ENCODE measurements at places on chromosomes 2 and 18.

DNA sequence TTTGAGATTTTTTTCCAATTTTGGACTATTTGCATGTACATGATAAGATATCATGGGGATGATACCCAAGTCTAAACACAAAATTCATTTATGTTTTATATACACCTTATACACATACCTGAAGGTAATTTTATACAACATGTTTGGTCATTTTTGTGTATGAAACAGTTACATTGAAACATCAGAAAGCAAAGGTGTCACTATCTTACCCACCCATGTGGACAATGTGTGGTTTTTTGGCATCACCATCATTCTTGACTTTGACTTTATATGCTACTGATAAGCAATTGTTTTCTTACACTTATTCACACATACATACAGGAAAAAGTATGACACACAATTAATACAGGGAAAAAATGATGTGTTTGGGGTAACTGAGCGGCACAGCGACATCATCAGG lies 51.0 kb upstream of the ACVR1 start:
- no peak for DNase-seq

- DNase-seq: peak; percentile 39
Observed at GRCh38 chr2:121038891-121039616, 245.9 kb downstream of the TFCP2L1 start.

GRCh38 chr2:169721016-169721415 lies 12.6 kb upstream of the KLHL23 start:
- DNase-seq: no peak

GRCh38 chr2:206920951-206921350 lies 18.4 kb upstream of the CPO start:
- no peak for DNase-seq

DNA sequence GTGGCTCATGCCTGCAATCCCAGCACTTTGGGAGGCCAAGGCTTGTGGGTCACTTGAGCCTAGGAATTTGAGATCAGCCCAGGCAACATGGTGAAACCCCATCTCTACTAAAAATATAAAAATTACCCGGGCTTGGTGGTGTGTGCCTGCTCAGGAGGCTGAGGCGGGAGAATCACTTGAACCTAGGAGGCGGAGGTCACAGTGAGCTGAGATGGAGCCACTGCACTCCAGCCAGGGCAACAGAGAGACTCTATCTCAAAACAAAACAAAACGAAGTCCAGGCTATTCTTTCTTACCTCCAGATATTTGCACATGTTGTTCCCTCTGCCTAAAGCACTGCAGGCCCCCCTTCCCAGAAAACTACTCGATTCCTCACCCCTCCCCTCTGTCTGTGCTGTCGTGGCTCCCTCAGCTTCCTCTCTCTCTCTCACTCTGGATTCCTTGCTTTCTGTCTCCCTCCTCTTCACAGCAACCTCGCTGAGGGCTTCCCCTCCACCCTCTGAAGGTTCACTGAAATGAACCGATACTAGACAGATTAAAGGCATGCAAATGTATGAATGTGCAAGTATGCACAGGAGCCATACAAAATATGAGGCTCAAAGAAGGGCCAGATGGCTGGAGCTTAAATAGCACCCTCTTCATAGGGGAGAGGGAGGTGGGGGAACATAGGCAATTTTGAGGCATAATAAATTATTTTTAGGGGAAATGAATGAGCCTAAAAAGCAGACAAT lies 18.5 kb downstream of the TMEM177 start:
- DNase-seq: no peak

DNA sequence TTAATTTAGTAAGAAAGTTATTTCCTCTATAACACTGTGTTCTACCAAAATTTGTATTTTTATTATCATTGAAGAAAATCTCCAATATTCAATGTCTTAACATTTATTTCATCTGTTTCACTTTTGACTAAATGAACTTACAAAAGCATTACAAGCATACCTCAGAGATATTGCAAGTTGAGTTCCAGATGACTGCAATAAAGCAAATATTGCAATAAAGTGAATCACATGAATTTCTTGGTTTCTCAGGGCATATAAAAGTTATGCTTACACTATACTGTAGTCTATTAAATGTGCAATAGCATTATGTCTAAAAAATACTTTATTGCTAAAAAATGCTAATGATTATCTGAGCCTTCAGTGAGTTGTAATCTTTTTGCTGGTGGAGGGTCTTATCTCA lies 78.3 kb downstream of the TTC32 start:
- no peak for DNase-seq

DNA sequence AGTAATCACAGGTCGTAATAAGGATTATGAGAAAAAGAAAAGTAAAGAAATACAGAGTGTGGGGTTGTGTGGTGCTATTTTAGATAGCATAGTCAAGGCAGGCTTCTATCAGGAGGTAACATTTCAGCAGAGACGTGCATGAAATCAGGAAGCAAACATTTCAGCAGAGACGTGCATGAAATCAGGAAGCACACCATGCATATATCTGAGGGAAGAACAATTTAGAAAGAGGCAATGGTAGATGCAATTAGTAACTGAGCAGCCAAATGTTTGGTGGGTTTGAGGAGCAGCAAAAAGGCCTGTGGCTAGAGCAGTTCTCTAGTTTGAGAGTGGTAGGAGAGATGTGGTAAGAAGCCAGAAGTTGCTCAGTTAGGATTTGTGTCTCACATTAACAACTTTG lies 713.7 kb downstream of the ADCYAP1 start:
- no peak for DNase-seq

DNA sequence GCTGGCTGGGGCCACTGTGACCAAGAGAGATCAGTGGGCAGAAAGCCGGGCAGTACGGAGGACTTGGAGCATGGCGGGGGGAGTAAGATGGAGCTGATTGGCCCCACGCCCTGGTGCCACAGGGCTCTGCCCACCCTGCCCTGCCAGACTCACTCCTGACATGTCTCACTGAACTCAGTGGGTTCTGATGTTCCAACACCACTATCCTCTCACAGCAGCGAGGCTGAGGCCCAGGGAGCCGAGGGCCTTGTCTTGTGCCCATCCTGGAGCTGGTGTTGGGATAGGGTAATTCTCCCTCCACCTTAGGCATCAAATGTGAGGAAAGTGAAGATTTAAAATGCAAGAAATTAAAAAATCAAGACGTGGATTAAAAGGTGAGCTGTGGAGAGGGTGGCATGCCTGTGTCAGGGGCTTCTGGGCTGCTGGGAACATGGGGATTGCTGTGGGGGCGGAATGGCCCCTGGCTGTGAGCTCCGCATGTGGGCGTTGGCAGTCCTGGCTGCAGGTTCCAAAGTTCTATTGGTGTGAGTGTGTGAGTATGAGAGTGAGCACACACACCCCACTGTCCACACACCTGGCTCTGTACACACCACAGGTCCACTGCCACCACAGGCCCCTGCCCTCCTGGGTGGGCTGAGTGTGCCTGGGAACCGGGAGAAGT lies 283.5 kb upstream of the HS6ST1 start:
- DNase-seq: no peak

DNA sequence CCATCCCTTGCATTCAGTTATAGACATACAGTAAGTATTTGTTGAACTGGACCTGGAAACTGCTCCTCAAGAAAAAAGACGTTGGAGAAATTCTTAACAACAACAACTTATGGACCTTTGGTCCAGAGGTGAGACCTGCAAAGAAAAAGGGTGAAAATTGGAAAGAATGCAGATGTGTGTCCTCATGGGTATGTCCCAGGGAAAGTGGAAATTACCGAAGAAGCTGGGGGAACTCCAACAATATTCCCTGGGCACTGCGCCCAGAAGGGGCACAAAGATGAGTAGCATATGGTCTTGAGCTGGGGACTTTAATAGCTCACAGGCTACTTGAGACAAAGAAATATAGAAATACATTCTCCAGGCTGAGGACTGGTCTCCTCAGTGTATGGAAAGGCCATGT lies 35.5 kb upstream of the YWHAQ start:
- no peak for DNase-seq

All from LoVo (cell line).